Caki2 (cell line): ENCODE measurements at places on chromosomes 12 and 14. TPM values are rescaled to one million over a fixed set of nuclear protein-coding genes. Genes with fewer than 3 reads are reported as not detected.
A peak's percentile ranks its signal among the peaks of the same experiment; 100 is the strongest.

DNA sequence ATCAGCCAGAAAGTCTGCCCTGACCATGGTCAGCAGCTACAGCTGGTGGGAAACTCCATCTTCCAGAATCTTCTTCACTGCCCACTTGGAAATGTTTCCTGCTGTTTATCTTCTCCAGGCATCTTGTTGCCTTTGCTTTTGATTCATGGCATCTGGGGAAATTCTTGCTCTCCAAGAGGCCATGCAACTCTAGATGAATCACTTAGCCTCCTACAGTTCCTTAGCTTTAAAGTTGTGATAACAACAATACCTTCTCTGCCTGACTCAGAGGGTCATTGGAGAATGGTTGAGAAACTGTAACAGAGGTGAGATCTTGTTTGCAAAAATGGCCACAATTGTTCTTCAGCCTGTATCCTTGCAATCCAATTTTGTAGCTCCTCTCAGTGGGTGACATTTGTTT is 121.0 kb upstream of the VRK1 start:
- peak; percentile 31 for DNase-seq

DNA sequence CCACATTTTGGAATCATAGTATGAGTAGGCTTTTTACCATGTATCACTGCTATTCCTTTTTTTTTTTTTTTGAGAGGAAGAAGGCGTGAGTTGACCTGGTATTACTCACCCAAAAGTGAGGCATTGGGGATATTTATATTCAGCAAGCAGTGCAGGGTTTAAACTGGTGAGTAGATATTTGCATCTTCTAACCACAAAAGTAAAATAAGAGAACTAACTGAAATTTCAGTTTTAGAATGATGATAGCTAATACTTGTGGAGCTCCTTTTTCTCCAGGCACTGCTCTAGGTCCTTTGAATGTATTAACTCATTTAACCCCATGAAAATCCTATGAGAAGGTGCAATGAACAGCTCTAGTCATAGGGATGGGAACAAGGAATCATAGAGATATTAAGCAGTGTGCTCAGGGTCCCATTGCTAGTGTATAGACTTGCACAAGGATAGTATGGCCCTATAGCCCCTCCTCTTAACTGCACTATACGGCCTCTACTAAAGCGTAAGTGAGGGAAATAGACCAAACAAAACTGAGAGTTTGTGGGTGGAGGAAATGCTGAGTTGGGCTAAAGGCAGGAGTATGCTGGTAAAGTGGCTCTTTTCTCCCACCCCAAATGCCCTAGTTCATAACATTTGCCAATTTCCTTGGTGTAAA is 104.3 kb upstream of the MAX start:
- no peak for DNase-seq

GRCh38 chr12:58341791-58342190 is 400.4 kb downstream of the ATP23 start:
- no peak for DNase-seq

Gene MORN3
- total RNA-seq, result 0.78 and 0.88 TPM in 2 replicates

Gene FAM222A
- total RNA-seq, result 0.41 and 3.1 TPM in 2 replicates

Gene LMNTD1
- 3.4 TPM in 1 of 2 replicates, not detected in the other for total RNA-seq
